Kidney (tissue), 22 donors: ENCODE measurements at places on chromosomes 1 and 21. TPM values are rescaled to one million over a fixed set of nuclear protein-coding genes. Genes with fewer than 3 reads are reported as not detected.

RGS7 gene
- not detected for total RNA-seq

PYHIN1 gene
- total RNA-seq, result 3.9 TPM

LCE3E gene
- not detected for total RNA-seq

- DNase-seq, result no peak
- no peaks in the 10 kb centered on the region for H3K27me3 ChIP-seq
- no peak overlapping the region for H3K4me3 ChIP-seq
- H3K4me1 ChIP-seq, result peaks cover 34% of the 10 kb centered on the region
These were observed 49.7 kb downstream of the PBX1 start for GRCh38 chr1:164608651-164609057.

GRCh38 chr21:45067462-45068285 lies 6.7 kb upstream of the ADARB1 start:
- H3K27ac ChIP-seq, result no peak overlapping the region
- no peaks in the 10 kb centered on the region for H3K36me3 ChIP-seq
- H3K4me1 ChIP-seq, result no peaks in the 10 kb centered on the region
- DNase-seq, result peak; percentile 55

- H3K36me3 ChIP-seq, result no peaks in the 10 kb centered on the region
- H3K27ac ChIP-seq, result no peak overlapping the region
- H3K4me3 ChIP-seq, result no peak overlapping the region
- no peaks in the 10 kb centered on the region for H3K27me3 ChIP-seq
These were observed 143.3 kb downstream of the SIPA1L2 start for GRCh38 chr1:232486454-232487207.

GRCh38 chr1:162908780-162909179 lies 47.8 kb upstream of the CCDC190 start:
- no peak overlapping the region for H3K27ac ChIP-seq
- no peaks in the 10 kb centered on the region for H3K27me3 ChIP-seq
- H3K36me3 ChIP-seq, result no peaks in the 10 kb centered on the region
- no peak for DNase-seq
- no peak overlapping the region for H3K4me3 ChIP-seq
- H3K4me1 ChIP-seq, result no peaks in the 10 kb centered on the region

- DNase-seq, result no peak
- no peak overlapping the region for H3K27ac ChIP-seq
- H3K27me3 ChIP-seq, result no peaks in the 10 kb centered on the region
- no peaks in the 10 kb centered on the region for H3K4me1 ChIP-seq
These were observed 279.1 kb downstream of the PCP4 start for GRCh38 chr21:40146216-40146837.

DNA sequence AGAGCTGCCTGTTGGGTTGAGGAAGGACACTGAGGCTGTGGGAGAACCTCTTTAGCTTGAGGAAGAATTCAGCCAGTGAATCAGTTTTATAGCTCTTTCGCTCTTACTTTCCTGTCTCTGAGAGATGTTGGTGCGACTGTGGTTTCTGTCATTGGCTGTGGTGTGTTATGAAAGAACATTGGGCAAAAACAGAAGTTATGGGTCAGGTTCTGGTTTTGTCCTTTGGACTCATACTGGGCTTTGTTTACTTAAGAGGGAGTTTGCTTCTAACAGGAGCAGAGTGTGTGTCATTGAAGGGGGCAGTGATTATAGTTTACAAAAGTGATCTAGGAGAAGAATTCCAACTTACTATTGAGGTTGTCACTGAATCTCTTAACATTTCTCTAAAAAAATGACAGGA lies 97.0 kb downstream of the TLR5 start:
- no peak overlapping the region for H3K4me3 ChIP-seq
- no peaks in the 10 kb centered on the region for H3K4me1 ChIP-seq
- H3K36me3 ChIP-seq, result no peaks in the 10 kb centered on the region
- DNase-seq, result no peak

CR1L gene
- 0.44 TPM for total RNA-seq

GRCh38 chr1:243982447-243983018 lies 68.5 kb upstream of the ZBTB18 start:
- H3K4me1 ChIP-seq, result no peaks in the 10 kb centered on the region
- no peak for DNase-seq
- H3K27me3 ChIP-seq, result no peaks in the 10 kb centered on the region
- H3K27ac ChIP-seq, result no peak overlapping the region

OR6N1 gene
- total RNA-seq, result not detected

COL9A2 gene
- 13.8 TPM for total RNA-seq

- no peak for DNase-seq
- H3K4me3 ChIP-seq, result no peak overlapping the region
These were observed 218.3 kb upstream of the HOOK1 start for GRCh38 chr1:59596432-59596831.

DNA sequence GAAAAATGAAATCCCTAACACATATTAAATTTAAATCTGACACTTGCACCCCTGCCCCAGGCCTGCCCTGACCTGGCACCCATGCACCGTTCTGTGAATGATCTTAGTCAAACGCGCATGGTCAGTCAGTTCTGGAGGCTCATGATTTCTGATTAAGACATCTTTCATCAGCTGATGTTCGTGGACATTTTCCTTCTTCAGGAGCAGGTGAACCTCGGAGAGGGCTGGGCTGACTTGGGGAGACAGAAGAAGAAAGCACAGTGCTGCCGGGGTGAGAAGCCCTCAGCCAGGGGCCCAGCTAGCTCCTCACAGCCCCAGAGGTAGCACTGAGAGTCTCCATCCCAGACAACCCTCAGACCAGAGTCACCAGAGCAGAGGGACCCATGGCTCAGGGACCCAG lies 134.5 kb upstream of the AJAP1 start:
- H3K27me3 ChIP-seq, result no peaks in the 10 kb centered on the region
- no peaks in the 10 kb centered on the region for H3K36me3 ChIP-seq
- DNase-seq, result no peak
- H3K4me3 ChIP-seq, result no peak overlapping the region
- H3K27ac ChIP-seq, result no peak overlapping the region

- no peak for DNase-seq
- no peaks in the 10 kb centered on the region for H3K4me1 ChIP-seq
- no peaks in the 10 kb centered on the region for H3K36me3 ChIP-seq
- no peak overlapping the region for H3K27ac ChIP-seq
These were observed 40.4 kb upstream of the LRRN2 start for GRCh38 chr1:204725821-204726448.

DNA sequence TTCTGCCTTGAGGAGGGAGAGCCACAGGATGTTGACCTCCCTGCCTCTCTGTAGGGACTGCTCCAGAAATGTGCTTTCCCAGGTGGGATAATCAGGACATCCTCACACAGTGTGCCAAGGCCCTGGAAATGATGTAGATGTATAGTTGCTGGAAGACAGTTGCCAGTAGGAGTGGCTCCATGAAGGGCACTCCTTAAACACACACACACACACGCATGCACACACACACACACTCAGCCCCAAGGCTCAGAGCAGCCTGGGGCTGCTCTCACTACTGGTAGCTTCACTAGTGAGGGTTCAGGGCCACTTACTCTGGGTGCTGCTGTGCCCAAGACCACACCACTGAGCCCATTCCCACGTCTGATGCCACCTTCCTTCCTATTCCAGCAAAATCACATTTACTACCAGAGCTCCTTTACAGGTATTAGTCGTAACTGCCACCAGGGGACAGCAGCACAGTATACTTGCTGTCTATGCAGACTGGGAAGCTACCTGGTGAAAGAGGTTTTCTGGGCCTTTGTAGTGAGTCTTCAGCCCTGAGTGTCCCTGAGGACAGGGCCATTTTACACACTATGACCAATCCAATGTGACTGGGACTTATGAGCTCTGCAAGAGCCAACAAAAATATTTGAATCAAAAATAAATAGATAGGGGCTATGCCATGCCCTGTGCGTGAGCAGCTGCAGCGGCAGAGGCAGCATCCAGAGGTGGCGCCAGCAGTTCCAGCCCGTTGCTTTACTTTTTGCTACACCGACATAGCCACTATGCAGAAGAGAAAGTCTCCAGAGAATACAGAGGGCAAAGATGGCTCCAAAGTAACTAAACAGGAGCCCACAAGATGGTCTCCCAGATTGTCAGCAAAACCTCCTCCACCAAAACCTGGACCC lies 15.0 kb downstream of the CRNN start:
- DNase-seq, result no peak
- no peak overlapping the region for H3K4me3 ChIP-seq
- H3K36me3 ChIP-seq, result no peaks in the 10 kb centered on the region

NTRK1 gene
- total RNA-seq, result 1.0 TPM

RNF186 gene
- 2.7 TPM for total RNA-seq

DNA sequence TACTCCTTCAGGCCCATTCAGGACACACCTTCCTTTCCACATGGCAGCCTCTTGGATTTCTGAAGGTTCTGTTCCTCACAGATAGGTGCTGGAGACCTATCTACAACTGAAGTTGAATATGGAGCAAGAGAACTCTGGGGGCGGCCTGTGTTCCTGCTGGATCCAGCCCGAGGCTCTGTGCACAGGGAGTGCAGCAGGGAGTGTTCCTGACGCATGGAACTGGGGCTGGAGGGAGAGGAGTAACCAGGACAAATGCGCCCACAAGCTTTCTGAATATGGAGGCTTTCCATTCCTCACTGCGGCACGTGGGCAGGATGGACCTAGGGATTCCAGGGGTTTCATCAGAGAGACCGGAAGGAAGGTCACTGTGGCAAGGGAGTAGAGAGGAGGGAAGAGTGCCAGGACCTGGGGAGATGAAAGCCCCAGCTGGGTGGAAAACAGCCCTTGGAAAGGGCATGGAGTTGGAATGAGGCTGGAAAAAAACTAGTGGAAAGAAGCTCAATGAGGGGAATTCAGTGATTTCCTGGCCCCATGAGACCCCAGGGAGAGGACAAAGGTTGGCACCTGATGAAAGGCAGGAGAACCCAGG lies 12.5 kb downstream of the PM20D1 start:
- no peak overlapping the region for H3K4me3 ChIP-seq
- H3K4me1 ChIP-seq, result no peaks in the 10 kb centered on the region
- H3K36me3 ChIP-seq, result no peaks in the 10 kb centered on the region

SLC30A1 gene
- 37.7 TPM for total RNA-seq

VHLL gene
- not detected for total RNA-seq

- H3K4me3 ChIP-seq, result no peak overlapping the region
- H3K27ac ChIP-seq, result no peak overlapping the region
- no peaks in the 10 kb centered on the region for H3K4me1 ChIP-seq
- no peak for DNase-seq
- H3K36me3 ChIP-seq, result no peaks in the 10 kb centered on the region
- no peaks in the 10 kb centered on the region for H3K27me3 ChIP-seq
These were observed 1491.8 kb downstream of the NCAM2 start for GRCh38 chr21:22490049-22490448.

CLCA4 gene
- 0.13 TPM for total RNA-seq

GRCh38 chr1:21570885-21571284 lies 61.7 kb downstream of the ALPL start:
- no peaks in the 10 kb centered on the region for H3K4me1 ChIP-seq
- H3K27me3 ChIP-seq, result no peaks in the 10 kb centered on the region
- no peak for DNase-seq
- no peak overlapping the region for H3K27ac ChIP-seq

- H3K27ac ChIP-seq, result peak overlapping the region; percentile 68
- DNase-seq, result no peak
- H3K4me1 ChIP-seq, result peaks cover 16% of the 10 kb centered on the region
- no peaks in the 10 kb centered on the region for H3K36me3 ChIP-seq
- H3K4me3 ChIP-seq, result no peak overlapping the region
These were observed 5.5 kb downstream of the STK40 start for GRCh38 chr1:36380143-36380619.

- peak; percentile 10 for DNase-seq
- no peaks in the 10 kb centered on the region for H3K36me3 ChIP-seq
- no peaks in the 10 kb centered on the region for H3K4me1 ChIP-seq
- H3K4me3 ChIP-seq, result no peak overlapping the region
- H3K27me3 ChIP-seq, result no peaks in the 10 kb centered on the region
- H3K27ac ChIP-seq, result no peak overlapping the region
These were observed 80.1 kb downstream of the ZNF326 start for GRCh38 chr1:90074970-90075391.

- no peaks in the 10 kb centered on the region for H3K4me1 ChIP-seq
- H3K27me3 ChIP-seq, result no peaks in the 10 kb centered on the region
- no peak overlapping the region for H3K4me3 ChIP-seq
- DNase-seq, result no peak
- no peak overlapping the region for H3K27ac ChIP-seq
- no peaks in the 10 kb centered on the region for H3K36me3 ChIP-seq
These were observed 166.3 kb downstream of the DUSP10 start for GRCh38 chr1:221575605-221576004.

- no peak overlapping the region for H3K27ac ChIP-seq
- no peak overlapping the region for H3K4me3 ChIP-seq
- H3K4me1 ChIP-seq, result no peaks in the 10 kb centered on the region
These were observed 56.7 kb downstream of the S1PR1 start for GRCh38 chr1:101293461-101294051.
